ENCODE measurements at places on chromosomes 2 and 18.

GRCh38 chr18:41923446-41923845 is 31.6 kb upstream of the PIK3C3 start:
- no peak for DNase-seq

DNA sequence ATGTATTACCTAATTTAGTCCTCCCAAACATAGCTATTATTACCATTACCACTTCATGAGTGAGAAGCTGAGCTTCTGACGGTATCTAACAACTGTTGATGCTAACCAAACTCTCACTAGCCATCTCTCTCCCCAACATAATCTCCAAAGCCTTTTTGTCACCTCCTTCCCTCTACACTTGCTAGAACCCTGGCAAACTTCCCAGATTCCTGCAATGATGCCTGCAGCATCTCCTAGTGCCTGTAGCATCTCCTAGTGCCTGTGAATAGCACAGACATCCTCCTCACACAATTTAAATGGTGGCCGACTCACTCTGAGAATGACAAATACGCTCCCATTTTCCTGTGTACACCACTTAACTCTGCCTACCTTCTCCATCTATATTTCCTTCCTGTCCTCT is 126.7 kb downstream of the STK39 start:
- no peak for DNase-seq

DNA sequence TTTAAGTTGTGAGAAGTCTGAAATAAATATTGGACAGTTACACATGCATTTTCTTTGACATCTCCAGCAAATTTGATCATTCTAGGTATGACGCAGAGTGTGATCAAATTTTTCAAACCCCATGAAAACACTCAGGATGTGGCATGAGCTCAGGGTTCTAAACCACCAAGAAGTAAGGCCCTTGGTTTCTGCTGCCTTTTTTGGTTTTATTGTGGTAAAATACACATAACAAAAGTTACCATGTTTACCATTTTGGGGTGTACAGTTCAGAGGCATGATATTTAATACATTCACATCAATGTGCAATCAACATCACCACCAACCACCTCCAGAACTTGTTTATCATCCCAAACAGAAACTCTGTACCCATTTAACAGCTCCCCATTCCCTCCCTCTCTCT is 64.3 kb upstream of the TTN start:
- no peak for DNase-seq

- no peak for DNase-seq
Observed at GRCh38 chr2:439077-439476, 151.2 kb upstream of the ALKAL2 start.

DNA sequence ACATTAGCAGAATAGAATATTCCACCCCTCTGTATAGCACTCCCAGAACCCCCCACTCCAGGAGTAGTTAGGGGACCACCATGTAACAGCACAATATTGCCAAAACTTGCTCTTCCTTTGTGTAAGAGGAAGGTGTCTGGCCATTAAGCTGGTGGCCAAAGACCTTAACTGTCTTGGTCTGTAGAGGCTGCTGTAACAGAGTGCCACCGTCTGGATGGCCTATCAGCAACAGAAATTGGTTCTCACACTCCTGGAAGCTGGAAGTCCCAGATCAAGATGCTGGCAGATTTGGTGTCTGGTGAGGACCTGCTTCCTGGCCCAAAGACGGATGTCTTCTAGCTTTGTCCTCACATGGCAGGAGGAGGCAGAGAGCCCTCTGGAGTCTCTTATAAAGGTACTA is 61.6 kb upstream of the TGFA start:
- DNase-seq, result no peak

- no peak for DNase-seq
Observed at GRCh38 chr18:57885931-57886330, 82.8 kb upstream of the ATP8B1 start.

DNA sequence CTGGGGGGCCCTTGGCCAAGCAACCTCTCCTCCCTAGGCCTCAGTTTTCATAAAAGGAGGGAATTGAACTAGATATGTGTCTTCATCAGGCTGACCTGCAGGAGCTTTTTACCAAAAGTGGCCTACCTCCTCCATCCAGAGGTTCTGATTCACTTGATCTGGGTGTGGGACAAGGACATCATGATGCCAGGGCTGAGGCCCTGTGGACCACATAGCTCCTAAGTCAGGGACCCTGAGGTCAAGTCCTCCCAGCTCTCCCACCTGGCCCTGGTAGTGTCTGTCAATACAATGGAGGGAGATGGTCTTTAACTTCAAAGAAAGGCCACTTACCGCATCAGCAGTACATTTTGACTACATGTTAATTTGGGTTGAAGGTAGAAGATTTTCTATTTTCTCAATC is 10.4 kb downstream of the IL1RN start:
- no peak for DNase-seq

DNA sequence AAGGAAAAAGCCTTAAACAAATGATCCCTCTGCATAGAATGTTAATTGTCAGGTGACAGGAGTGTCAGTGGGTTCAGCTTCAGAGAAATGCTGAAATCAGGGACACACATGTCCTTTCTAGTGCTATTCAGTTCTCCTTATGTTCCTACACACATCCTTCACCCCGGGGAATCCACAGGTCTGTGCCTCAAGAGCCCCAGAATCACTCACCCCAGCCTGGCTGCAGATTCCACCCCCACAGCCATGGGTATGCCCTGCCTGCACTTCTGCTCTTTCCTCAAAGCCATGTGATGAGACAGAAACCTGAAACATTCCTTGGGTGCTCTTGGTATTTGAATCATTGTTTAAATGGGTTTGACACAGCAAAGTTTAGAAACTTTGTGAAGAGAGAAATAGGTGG is 27.4 kb upstream of the FZD7 start:
- no peak for DNase-seq

- DNase-seq, result no peak
Observed at GRCh38 chr2:105644174-105644980, 100.3 kb upstream of the NCK2 start.

- no peak for DNase-seq
Observed at GRCh38 chr18:5992381-5992780, 97.1 kb upstream of the TMEM200C start.

DNA sequence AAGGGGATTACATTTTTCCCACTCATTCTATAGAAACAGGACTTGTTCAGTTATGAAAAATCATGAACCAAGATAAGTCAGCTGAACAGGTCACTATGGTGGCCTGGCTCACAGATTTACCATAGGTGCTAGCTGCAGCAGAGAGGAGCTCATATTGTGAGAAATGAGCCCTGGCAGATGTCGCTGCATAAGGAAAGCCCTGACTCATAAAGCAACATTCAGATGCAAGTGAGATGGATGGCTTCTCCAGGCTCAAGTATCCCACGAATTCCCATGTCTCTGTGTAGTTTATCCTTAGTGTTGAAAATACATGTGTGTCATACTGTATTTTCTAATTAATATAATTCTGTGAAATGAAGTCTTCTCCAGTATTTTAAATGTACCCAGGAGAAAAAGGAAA is 115.0 kb upstream of the LHCGR start:
- no peak for DNase-seq

GRCh38 chr2:218623366-218623705 is 15.6 kb downstream of the PLCD4 start:
- DNase-seq, result no peak

- DNase-seq, result no peak
Observed at GRCh38 chr2:47310801-47311560, 92.0 kb upstream of the MSH2 start.

- no peak for DNase-seq
Observed at GRCh38 chr2:98508709-98509066, 64.0 kb downstream of the INPP4A start.

DNA sequence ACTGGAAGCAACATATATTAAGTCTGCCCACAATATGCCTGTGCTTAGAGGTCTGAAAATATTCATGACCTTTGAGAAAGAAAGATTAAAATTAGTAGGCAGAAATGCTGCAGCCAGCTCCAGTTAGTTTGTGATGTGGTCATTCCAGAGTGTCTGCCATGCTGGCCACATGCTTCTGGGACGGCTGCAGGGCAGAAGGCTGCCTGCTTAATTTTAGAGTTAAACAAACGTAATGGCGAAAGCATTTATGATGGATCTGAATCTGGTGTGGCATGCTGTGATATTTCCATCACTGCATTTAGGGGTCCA is 95.4 kb downstream of the FHOD3 start:
- no peak for DNase-seq

DNA sequence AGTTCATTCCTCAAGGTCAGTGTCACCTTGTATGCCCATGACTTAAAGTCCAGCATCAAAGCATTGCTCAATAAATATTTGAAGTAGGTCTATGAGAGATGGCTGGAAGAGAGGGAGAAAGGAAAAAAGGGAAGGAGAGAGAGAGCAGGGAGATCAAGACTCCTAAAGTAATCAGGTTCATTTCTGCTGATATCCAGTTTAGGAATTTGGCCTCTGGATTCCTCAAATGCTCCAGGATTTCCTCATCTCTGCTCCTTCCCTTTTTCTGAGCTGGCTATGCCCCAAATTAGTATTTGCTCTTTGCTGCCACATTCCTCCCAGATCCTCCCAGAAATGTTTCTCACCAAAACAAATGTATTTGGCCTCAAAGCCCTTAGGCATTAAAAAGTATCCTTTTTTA is 739.4 kb upstream of the CHAC2 start:
- no peak for DNase-seq

DNA sequence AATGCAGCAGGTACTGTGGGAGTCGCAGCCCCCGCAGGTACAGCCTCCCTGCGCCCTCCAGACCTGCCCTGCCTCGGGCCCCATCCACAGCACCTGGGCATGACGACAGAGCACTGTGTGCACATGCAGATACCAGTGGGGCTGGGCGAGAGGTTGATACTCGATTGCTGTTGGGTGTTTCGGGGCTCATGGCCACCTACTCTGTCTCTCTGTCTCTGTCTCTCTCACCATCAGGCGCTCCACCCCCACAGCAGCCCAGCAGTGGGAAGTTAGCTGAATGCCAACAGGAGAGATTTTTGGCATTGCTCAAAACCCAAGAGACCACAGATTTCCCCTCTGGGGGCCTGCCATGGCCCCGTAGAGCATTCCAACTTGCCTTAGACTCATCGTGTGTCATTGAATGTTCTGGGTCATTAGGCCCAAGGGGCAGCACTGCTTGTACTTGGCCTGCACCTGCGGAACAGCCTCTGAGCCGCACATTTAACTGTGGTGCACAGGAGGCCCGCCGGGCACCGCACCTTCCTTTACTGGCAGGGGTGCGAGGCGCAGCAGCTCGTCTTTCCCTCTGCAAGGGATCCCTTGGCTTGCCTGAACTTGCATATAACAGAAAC is 18.8 kb downstream of the KCNIP3 start:
- DNase-seq, result no peak

GRCh38 chr18:34985963-34986362 is 55.2 kb upstream of the MAPRE2 start:
- DNase-seq, result no peak

DNA sequence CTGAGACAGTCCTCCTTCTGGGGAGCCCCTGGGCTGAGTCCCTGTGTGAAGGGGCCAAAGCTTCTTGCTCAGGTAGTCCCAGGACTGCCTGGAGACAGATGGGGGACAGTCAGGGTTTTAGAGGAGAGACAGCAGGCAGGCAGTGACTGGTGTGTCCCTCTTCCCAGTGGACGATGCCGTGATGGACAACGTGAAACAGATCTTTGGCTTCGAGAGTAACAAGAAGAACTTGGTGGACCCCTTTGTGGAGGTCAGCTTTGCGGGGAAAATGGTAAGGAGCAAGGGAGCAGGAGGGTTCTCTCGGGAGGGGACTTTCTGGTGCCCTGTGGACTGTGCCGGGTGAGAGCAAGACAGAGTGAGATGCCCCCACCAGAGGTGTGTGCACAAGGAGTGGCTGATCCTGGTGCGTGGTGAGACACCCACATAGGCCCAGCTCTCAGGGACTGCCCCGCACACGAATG is 74.8 kb downstream of the DYSF start:
- no peak for DNase-seq

All from H1 (cell line).